ENCODE measurements at places on chromosomes 5 and 9. TPM values are rescaled to one million over a fixed set of nuclear protein-coding genes. Genes with fewer than 3 reads are reported as not detected.

GRCh38 chr5:82476155-82476554 lies 198.0 kb upstream of the RPS23 start:
- no peaks in the 10 kb centered on the region for H3K4me1 ChIP-seq
- H3K27me3 ChIP-seq: peaks cover 10% of the 10 kb centered on the region
- no peak overlapping the region for H3K27ac ChIP-seq

DNA sequence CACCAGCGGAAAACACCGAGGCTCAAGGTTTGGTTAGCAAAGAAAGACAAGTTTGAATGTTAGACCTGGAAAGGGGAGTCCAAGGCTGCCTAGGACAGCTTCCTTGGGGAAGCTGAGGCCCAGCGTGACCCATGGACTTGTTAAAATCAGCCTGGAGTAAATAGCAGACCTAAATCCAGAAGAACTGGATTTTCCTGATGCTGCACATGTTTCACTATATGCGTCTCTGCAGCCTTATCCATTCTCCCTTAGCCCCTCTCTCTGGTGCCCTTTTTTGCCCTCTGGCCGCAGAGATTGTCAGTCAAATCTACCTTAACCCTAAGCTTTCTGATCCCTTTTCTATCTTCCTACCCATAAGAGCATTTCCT lies 119.9 kb downstream of the NTRK2 start:
- H3K36me3 ChIP-seq: no peaks in the 10 kb centered on the region
- no peak overlapping the region for H3K27ac ChIP-seq
- no peaks in the 10 kb centered on the region for H3K4me1 ChIP-seq
- H3K27me3 ChIP-seq: no peaks in the 10 kb centered on the region

GRCh38 chr5:148984345-148984744 lies 78.5 kb downstream of the SH3TC2 start:
- no peak overlapping the region for H3K27ac ChIP-seq
- no peak overlapping the region for H3K4me3 ChIP-seq
- H3K27me3 ChIP-seq: peaks cover 10% of the 10 kb centered on the region

DNA sequence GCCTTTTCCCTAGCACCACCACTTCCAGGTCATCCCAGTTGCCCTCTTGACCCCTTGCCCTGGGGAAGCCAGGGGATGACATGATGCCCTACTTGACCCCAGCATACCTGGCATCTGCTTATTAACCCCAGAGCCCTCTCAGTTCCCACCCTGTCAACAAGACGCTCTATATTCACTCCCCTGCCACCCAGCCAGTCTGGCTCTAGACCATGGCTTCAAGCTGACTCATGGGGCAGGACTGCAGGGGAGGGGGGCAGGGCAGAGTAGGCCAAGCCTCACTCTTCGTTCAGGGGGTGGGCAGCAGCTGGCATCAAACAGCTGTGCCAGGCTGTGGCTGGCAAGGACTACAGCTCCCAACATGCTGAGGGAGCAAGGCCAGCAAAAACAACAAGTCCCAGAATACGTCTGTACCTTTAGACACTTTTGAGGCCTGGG lies 5.3 kb downstream of the ATOSB start:
- peak; percentile 29 for DNase-seq
- no peak overlapping the region for H3K27ac ChIP-seq
- peak overlapping the region; percentile 63 for H3K4me3 ChIP-seq
- no peaks in the 10 kb centered on the region for H3K27me3 ChIP-seq

GRCh38 chr5:175921061-175921730 lies 46.9 kb downstream of the THOC3 start:
- H3K27ac ChIP-seq: no peak overlapping the region
- peaks cover 26% of the 10 kb centered on the region for H3K36me3 ChIP-seq
- peaks cover 4% of the 10 kb centered on the region for H3K4me1 ChIP-seq

GRCh38 chr9:22170556-22170955 lies 161.5 kb upstream of the CDKN2B start:
- H3K27ac ChIP-seq: no peak overlapping the region
- no peaks in the 10 kb centered on the region for H3K36me3 ChIP-seq
- H3K4me1 ChIP-seq: no peaks in the 10 kb centered on the region
- H3K4me3 ChIP-seq: no peak overlapping the region
- DNase-seq: no peak

DNA sequence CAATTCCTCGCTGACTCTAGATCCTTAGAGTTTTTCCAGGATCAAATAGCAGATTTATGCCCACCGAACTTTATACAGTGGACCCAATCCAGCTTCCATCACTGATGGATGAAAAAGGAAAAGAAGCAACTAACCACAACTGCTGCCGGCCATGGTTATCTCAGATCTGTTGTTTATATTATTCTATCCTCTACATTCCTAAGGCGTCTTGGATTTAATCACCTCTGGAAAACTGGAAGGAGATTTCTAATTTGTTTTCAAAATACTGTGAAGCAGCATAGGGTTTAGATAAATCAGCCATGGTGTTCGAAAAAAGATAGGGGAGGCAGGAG lies 663 bp upstream of the ZNF366 start:
- H3K4me1 ChIP-seq: peaks cover 8% of the 10 kb centered on the region
- peaks cover 33% of the 10 kb centered on the region for H3K27me3 ChIP-seq
- no peaks in the 10 kb centered on the region for H3K36me3 ChIP-seq
- DNase-seq: no peak
- H3K4me3 ChIP-seq: no peak overlapping the region
- no peak overlapping the region for H3K27ac ChIP-seq

DNA sequence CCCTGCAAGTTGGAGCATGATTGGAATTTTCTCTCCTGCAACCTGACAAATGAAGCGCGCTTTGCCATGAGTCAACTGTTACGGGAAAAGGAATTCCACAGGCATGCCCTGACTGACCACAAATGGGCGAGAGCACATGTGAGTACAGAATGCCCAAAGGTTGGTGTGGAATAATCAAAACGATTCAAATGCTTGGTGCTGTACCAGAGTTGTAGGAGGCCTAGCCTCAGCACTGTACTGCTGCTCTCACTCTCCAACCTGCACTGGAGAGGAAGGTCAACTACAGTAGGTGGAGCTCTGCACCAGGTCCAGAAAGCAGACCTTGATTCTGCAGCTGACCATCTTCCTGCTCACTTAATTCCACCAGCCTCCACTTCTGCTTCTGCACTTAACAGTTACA lies 406.9 kb upstream of the ACTBL2 start:
- H3K4me1 ChIP-seq: no peaks in the 10 kb centered on the region
- H3K4me3 ChIP-seq: no peak overlapping the region
- H3K36me3 ChIP-seq: no peaks in the 10 kb centered on the region

GRCh38 chr9:8723195-8723594 lies 923.6 kb upstream of the DMAC1 start:
- H3K4me3 ChIP-seq: no peak overlapping the region
- peaks cover 4% of the 10 kb centered on the region for H3K4me1 ChIP-seq

GRCh38 chr9:110531776-110532175 lies 47.8 kb downstream of the SVEP1 start:
- H3K27me3 ChIP-seq: no peaks in the 10 kb centered on the region
- no peaks in the 10 kb centered on the region for H3K36me3 ChIP-seq
- H3K4me1 ChIP-seq: no peaks in the 10 kb centered on the region
- no peak overlapping the region for H3K4me3 ChIP-seq

DNA sequence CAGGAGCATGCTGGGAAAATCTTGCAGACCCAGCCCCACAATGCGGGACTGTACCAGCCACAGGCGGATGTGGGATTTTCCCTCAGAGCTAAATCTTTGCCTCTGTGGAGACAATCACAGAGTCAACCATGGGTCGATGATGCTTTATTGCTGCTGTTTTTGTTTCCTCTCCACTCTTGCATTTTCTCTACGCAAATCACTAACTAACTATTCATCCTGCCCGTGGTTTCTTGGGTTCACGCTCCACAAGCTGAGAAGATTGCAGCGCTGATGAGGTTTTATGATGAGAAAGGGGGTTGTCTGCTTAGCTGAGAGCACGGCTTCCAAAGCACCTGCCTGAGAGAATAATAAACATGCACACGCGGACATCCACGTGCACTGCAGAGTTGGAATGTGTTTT lies 500.2 kb upstream of the ADAMTS16 start:
- no peaks in the 10 kb centered on the region for H3K36me3 ChIP-seq
- no peaks in the 10 kb centered on the region for H3K4me1 ChIP-seq
- no peak overlapping the region for H3K4me3 ChIP-seq
- H3K27me3 ChIP-seq: no peaks in the 10 kb centered on the region
- no peak overlapping the region for H3K27ac ChIP-seq

GRCh38 chr9:128109050-128109709 lies 18.3 kb downstream of the PTGES2 start:
- peaks cover 2% of the 10 kb centered on the region for H3K4me1 ChIP-seq
- no peak overlapping the region for H3K4me3 ChIP-seq
- peaks cover 34% of the 10 kb centered on the region for H3K36me3 ChIP-seq
- H3K27ac ChIP-seq: no peak overlapping the region
- DNase-seq: no peak

DNA sequence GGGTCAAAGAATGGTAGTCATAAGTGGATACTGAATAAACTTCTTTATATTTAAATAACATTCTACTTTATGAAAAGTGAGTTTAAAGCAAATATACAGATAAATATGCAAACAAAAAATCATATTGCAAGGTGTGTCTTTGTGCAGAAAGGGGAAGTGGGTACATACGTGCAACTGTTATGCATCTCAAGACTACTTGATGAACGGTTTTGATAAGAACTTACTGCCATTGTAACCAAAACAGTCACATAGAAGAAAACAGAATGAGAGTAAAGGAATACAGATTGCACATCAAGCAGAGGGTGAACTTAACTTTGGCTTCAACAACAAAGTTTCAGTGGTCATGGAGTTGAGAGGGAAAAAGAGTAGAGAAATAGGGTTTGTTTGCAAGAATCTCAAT lies 9.9 kb downstream of the CAMK4 start:
- DNase-seq: no peak
- H3K4me3 ChIP-seq: peak overlapping the region; percentile 25
- no peaks in the 10 kb centered on the region for H3K27me3 ChIP-seq

DNA sequence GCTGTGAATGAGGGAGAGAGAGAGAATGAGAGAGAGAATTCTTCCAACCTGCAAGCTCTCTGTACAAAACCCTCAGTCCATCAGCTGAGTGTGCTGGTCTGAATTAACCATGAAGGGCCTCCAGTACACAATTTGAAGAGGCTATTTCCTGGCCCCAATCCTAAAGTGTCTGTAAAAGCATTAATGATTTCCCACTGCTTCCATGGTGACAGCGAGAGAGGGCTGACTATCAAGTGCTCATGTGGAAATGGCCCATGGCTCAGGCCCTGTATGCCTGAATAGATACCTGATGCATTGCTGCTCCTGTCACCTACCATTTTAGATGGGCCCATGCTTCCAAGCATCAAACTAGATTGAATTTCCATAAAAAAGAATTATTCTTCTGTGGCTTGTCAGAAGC lies 592.4 kb downstream of the KIF4B start:
- no peak overlapping the region for H3K27ac ChIP-seq
- H3K4me1 ChIP-seq: no peaks in the 10 kb centered on the region
- H3K27me3 ChIP-seq: peaks cover 4% of the 10 kb centered on the region
- no peak overlapping the region for H3K4me3 ChIP-seq

GRCh38 chr5:141223112-141223783 lies at the start of gene PCDHB14:
PCDHB14 (plus strand) TSS chr5:141223343; CDS start chr5:141223506, 163 bp downstream.
- no peak within 1 kb of the TSS for H3K27ac ChIP-seq
- peak within 1 kb of the TSS; percentile 18 for H3K4me3 ChIP-seq
- peaks cover 5% of the 10 kb centered on the region for H3K4me1 ChIP-seq
- peaks cover 8% of the 10 kb centered on the region for H3K36me3 ChIP-seq
- no peak for DNase-seq

DNA sequence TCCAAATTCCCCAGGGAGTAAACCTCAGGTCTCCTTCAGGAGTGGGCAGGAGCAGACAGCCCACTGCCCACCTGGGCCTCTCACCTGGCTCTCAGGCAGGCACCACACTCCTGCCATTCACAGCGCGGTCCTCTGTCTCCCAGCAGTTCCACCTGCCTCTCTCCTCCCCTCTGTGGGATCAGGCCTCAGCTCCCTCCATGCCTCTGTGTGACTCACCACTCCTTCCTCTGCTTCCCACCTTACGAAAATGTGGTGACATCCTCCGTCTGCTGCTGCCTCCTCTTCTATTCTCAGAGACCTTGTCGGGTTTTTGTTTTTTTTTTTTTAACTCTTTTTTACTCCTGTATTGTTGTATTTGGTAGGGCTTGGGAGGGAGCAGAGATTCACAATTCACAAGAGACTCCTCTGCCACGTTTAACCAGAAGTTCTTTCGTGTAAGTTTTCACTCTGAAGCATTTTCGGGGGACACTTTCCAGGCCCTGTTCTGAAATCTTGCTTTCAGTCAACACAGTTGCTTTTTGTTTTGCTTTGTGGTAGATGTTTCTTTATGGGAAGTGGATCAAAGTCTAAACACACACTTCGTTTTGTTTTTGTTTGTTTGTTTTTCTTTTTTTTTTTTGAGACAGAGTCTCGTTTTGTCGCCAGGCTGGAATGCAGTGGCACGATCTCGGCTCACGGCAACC lies 21.1 kb upstream of the CDKN2AIPNL start:
- no peak for DNase-seq
- no peaks in the 10 kb centered on the region for H3K36me3 ChIP-seq
- H3K27me3 ChIP-seq: no peaks in the 10 kb centered on the region
- no peak overlapping the region for H3K4me3 ChIP-seq

Gene SPATA31A3
- total RNA-seq: not detected

Gene GKAP1
- total RNA-seq: 3.3 TPM

Gene SH3RF2
- total RNA-seq: 0.43 TPM

Gene SVEP1
- total RNA-seq: not detected

Gene SLC1A1
- total RNA-seq: 0.18 TPM

Gene ANXA2R
- 3.2 TPM for total RNA-seq

Gene PROB1
- total RNA-seq: 3.2 TPM
